Tongue (tissue), 3 donors: ENCODE measurements at places on chromosomes 13 and 19. TPM values are rescaled to one million over a fixed set of nuclear protein-coding genes. Genes with fewer than 3 reads are reported as not detected.

GRCh38 chr19:12792051-12792852, 966 bp downstream of the JUNB start:
- peak; percentile 73 for DNase-seq

DNA sequence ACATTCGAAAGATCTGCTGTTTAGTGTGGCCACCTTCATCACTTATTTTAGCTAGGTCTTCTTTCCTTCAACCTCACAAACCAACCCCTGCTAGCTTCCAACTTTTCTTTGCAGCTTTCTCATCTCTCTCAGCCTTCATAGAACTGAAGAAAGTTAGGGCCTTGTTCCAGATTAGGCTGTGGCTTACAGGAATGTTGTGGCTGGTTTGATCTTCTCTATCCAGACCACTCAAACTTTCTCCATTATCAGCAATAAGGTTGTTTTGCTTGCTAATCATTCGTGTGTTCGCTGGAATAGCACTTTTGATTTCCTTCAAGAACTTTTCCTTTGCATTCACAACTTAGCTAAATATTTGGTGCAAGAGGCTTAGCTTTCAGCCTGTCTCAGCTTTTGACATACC, 44.7 kb downstream of the CARS2 start:
- no peak for DNase-seq

GRCh38 chr13:25295228-25295627, 6.2 kb upstream of the NUP58 start:
- DNase-seq, result no peak

ODAD3 gene
- not detected for total RNA-seq
